ENCODE measurements at places on chromosomes 6 and 20.
A peak's percentile ranks its signal among the peaks of the same experiment; 100 is the strongest.

GRCh38 chr6:129269076-129269475 is 386.1 kb downstream of the LAMA2 start:
- no peak for DNase-seq

GRCh38 chr6:3381233-3381921 is 75.5 kb downstream of the SLC22A23 start:
- no peak for DNase-seq

GRCh38 chr20:37413023-37413334 is 67.0 kb downstream of the SRC start:
- no peak for DNase-seq

DNA sequence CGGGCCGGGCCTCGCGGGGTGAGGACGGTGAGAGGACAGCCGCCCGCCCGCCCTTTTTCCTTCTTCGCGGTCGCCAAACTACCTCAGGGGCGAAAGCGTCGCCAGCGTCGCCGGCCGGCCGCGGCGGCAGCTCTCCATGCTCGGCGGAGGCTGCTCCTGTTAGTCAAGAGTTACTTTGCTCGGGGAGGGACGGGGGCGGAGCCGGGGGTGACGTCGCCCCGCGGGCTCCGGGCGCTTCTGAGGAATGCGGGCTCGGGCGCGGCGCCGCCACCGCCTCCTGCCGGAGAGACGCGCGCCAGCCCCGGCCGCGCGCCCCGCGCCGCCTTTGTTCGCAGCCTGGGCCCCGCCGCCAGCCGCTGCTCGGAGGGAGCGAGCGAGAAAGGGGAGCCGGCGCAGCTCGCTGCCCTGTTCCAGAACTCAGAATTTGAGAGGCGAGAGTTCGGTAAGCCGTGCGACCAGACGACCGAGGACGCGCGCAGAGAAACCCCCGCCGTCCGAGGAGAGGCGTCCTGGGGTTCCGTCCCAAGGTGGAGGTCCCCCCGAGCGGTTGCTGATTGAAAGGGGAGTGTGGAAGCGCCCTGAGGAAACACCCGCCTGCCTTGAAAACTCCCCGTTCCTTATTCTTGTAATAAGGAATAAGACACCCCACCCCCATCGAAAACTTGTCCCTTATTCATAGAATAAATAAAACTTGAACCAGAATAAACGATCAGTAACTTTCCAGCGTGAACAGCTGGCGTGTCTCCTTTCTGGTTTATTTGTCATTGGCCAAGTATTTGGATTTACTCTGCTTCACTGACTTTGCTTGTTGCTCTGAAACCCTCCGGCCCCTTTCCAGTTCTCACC is at the start of gene PTPRK:
Gene PTPRK (minus strand): TSS at position 164 of the 846 bp plus-strand sequence. CDS start 241 bp downstream, outside the sequence.
- DNase-seq, result peak; percentile 91

- DNase-seq, result no peak
These were observed 977 bp upstream of the SMAP1 start for GRCh38 chr6:70666706-70667105.

DNA sequence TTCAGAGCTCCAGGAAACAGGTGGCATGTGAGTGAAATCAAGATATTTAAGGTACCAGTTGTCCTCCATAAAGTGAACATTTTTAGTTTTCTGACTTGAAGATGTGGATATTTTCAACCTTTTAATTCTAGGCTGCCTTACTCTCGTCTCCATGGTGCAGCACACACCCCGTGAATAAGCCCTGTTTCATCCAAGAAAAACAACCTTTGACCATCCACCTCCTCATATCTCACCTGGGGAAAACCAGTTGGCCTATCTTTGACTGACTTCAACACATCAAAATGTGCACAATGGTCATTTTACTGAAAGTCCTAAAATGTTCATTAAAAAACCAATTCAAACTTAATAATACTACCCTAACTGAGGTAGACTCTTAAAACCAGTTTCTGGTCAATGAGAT is 73.8 kb upstream of the CD2AP start:
- DNase-seq, result peak; percentile 45

GRCh38 chr6:146470091-146470770 is 73.4 kb upstream of the RAB32 start:
- DNase-seq, result no peak

DNA sequence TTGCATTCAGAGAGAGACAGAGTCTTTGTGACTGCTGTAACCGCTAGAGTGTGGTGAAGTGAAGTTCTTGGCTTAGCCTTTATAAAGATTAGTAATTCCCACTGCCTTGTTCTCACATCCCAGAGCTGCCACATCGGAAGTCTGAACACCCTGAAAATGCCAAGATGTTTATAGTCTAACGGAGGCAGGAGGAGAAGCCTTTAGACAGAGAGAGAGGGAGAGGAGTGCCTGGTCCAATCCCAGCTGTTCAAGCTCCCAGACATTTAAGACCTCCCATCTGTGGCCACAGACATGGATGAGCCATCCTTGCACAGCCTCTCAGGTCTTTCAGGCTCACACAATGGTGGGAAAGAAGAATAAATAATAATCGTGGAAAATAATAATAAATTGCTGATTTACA is 1422.8 kb upstream of the EYS start:
- DNase-seq, result no peak

GRCh38 chr6:110813338-110814101 is 1.7 kb downstream of the CDK19 start:
- DNase-seq, result peak; percentile 11

DNA sequence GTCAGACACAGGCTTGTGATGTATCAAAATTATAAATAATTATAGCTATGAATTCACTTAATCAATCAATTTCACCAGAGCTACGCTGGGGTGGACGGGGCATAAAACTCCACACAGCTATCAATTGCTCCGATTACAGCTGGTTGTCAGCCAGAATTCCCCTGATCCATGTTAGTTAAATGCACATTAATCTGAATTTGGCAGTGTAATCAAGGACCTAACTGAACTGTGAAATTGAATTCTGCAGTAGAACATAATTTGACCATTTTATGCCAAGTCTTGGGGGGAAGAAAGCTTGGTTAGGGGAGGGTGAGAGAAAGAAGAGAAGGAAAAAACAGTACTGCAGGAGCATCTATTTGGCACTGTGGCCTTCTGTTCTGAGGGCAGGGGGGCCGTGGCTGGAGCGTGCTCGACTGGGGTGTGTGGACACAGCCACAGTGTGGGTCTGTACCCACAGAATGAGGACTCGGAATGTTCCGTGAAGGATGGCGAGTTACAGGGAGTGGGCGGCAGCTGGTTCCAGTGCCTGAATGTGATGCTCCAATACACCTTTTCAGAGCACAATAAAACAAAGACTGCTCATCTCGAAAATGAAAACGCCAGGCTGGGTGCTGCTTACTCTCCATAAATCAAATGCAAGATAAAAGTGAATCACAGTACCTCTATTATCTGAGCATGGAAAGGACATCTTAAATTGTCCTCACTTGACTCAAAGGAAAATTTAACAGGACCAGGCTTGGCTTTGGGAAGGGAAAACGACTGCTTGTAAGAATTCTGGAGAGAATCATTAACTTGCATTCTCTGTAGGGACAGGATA is 59.2 kb downstream of the LAMP5 start:
- no peak for DNase-seq

GRCh38 chr20:36951979-36952738 is 651 bp upstream of the SAMHD1 start:
- no peak for DNase-seq

DNA sequence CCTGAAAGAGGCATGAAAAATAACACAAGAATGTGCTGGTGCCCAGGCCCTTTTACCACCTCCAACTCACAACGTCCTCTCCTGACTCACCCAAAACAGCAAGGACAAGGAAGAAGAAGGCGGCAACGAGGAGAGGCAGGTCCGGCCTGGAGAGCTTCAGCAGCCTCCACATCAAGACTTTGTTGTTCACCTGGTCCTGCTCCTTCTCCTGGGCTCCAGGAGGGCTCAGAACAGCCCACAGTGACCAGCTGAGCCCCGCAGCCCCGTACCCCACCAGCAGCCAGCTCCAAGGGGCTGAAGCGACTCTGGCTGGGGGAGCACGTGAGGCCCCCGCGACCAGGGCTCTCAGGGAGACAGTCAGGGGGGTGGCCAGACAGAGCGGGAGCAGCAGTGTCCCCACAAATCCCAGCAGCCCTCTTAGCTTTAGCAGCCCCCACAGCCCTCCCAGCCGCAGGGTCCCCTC is 857 bp downstream of the TAP2 start:
- DNase-seq, result peak; percentile 79

DNA sequence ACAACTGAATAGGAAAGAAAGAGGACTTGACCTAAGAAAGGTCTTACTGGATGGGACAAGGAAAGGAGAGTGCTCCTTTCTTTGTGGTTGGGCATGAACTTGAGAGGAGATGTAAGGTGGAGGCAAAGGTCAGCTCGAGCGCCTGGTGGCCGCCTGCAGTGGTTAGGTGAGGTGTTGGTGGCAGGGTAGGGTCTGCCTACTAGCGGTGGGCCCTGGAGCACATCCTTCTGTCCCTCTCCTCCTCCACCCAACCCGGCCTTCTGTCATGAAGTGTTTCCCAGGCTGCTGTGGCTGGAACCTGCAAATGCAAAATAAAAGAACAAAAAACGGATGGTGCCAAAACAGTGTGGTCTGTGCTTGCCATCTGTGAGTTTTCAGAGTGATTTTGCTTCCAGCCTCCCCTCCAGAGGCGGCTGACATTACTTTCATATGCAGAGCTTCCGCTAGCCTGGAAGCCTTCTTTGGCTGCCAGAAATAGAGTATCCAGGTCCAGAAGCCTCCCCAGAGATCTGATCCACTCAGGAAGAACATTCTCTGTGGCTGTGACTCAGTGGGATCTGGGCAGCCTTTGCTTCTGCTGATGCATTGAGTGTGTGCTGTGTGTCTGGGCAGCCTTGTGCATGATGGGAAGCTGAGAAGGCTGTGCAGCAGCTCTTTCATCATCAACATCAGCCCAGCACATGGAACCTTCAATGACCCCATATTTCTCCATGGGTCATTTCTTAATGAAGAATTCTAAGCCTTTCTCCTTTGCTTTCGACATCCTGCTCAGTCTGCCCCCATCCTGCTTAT is 79.8 kb upstream of the FAM184A start:
- no peak for DNase-seq

GRCh38 chr6:78589436-78589835 is 277.9 kb upstream of the IRAK1BP1 start:
- DNase-seq, result no peak

DNA sequence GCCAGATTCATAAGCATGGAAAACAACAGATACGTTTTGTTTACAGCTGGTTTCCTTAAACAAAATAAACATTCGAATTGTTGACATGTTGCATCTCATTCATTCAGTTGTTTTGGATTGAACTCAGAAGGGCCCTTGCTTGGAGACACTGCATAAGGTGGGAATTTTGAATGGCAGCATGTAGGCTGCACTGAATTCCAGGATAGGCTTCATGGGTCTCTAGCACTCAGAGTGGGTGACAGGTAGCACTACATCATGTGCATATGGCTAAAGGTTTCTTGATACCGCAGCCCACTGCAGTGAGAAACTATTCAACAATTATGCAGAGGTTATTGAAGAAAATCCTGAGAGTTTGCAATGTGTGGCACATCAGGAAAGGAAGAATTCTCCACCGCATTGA is 1.6 kb downstream of the BEND6 start:
- no peak for DNase-seq

- DNase-seq, result no peak
These were observed 71.0 kb upstream of the SUPT3H start for GRCh38 chr6:45448417-45449389.

DNA sequence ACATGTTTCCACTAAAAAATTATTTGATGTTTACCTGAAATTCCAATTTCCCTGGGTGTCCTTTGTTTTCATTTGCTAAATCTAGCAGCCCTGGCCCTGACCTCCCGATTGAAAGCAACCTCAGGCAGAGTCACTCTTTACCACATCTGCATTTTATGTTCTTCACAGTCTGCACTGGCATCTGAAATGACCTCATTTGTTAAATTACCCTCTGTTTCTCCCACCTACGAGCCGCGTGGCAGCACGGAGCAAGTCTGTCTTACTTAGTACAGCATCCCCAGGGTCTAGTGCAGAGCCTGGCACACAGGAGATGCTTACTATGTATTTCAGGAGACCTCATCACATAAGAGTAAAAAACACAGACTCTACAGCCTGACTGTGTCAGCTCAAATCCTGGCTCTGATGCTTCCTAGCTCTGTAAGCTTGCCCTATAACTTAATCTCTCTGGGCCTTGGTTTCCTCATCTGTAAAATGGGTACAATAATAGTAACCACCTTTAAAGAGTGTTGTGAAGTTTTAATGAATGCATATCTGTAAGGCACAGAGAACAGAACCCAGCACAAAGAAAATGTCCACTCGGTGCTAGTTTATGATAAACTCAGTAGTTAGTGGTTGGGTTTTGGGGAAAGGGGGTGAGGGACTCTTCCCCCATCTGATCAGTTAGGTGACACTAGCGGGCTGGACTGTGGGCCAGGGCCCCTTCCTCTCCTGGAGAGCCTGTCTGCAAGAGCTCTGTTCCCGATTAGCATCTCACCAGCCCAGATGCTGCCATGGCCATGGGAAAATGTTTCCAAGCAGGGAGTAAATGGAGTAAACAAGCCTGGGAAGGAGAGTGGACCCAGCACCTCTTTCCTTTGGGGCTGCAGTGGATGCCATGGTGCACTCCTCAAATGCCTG is 88.2 kb downstream of the PREX1 start:
- no peak for DNase-seq

DNA sequence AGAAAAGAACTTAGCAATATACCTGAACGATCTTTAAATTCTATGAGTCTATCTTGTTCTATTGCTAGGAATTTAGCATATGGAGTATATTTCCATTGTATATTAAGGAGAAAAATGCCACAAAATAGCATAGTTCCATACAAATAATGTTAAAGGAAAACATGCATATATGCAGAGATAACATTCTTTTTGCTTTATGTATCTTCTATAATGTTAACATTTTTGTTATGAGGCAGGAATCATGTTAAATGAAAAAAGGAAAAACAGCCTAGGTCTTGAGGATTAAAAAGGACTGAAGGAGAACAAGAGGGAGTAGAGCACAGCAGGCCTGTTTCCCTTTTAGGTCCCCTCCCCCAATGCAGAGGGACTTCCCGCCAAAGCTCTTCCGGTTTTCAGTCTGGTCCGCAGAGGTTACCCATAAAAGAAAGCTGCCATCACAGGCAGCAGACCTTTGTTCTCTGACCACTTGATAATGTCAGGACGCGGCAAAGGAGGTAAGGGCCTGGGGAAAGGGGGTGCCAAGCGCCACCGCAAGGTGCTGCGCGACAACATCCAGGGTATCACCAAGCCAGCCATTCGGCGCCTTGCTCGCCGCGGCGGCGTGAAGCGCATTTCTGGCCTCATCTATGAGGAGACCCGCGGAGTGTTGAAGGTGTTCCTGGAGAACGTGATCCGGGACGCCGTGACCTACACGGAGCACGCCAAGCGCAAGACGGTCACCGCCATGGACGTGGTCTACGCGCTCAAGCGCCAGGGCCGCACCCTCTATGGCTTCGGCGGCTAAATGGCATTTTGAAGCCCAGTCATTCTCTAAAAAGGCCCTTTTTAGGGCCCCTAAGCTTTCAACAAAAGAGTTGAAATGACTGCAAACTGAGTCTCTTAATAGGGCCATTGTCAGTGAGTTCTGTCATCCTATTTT is 108.4 kb upstream of the PRSS16 start:
- no peak for DNase-seq

GRCh38 chr6:146106532-146106931 is 77.7 kb downstream of the GRM1 start:
- DNase-seq, result no peak

- no peak for DNase-seq
These were observed 25.8 kb upstream of the TNFRSF21 start for GRCh38 chr6:47335466-47335865.

Data from mammary epithelial cell (primary cell).